ENCODE measurements at places on chromosomes 12 and 14. TPM values are rescaled to one million over a fixed set of nuclear protein-coding genes. Genes with fewer than 3 reads are reported as not detected.

GRCh38 chr12:26327975-26328644 lies 132.7 kb downstream of the SSPN start:
- H3K27me3 ChIP-seq = no peaks in the 10 kb centered on the region
- no peaks in the 10 kb centered on the region for H3K4me1 ChIP-seq
- no peak overlapping the region for H3K27ac ChIP-seq
- H3K36me3 ChIP-seq = no peaks in the 10 kb centered on the region
- DNase-seq = no peak
- H3K4me3 ChIP-seq = no peak overlapping the region

DNA sequence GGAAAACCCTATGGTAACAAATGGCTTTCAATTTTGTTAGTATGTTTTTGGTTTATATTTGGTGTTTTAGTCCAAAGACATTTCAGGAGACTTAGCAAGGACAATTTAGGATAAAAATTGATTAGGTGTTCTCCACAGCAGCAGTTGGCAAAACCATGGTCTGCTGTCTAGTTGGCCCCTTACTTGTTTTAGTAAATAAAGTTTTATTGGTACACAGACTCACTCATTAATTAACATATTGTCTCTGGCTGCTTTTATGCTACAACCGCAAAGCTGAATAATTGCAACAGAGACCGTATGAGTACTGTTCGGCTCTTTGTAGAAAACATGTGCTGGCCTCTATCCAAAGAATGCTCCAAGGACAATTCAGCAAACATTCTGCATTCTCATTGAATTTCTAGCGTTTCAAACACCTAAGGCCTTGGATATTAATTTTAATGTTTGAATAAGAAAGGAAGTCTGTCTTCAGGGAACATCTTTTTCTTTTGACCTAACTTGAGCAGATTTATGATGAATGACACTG lies 77.7 kb downstream of the CCDC92 start:
- no peaks in the 10 kb centered on the region for H3K4me1 ChIP-seq
- H3K27me3 ChIP-seq = no peaks in the 10 kb centered on the region
- H3K27ac ChIP-seq = no peak overlapping the region
- H3K4me3 ChIP-seq = no peak overlapping the region
- no peak for DNase-seq

Gene HSP90B1
- total RNA-seq = 806 TPM

DNA sequence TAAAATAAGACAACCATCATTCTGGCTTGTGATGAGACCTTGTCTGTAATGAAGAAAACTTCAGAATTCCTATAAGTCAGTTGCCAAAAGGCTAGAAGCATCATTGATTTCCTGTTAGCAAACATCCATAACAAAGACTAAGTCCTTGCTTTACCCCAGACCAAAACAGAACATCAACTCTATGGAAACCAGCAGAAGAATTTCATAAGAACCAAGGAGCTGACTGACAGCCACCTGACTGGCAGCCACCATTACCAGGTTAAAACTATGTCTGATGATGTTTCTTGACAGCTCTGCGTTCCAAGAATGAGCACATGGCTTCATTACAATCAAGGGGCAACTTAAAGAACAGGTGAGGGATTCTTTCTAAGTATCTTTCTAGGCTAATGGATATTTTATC lies 29.3 kb downstream of the HECTD4 start:
- H3K4me3 ChIP-seq = no peak overlapping the region
- no peaks in the 10 kb centered on the region for H3K36me3 ChIP-seq
- no peak for DNase-seq
- no peaks in the 10 kb centered on the region for H3K27me3 ChIP-seq
- H3K4me1 ChIP-seq = no peaks in the 10 kb centered on the region

Gene HOXC5
- total RNA-seq = 4.8 TPM

DNA sequence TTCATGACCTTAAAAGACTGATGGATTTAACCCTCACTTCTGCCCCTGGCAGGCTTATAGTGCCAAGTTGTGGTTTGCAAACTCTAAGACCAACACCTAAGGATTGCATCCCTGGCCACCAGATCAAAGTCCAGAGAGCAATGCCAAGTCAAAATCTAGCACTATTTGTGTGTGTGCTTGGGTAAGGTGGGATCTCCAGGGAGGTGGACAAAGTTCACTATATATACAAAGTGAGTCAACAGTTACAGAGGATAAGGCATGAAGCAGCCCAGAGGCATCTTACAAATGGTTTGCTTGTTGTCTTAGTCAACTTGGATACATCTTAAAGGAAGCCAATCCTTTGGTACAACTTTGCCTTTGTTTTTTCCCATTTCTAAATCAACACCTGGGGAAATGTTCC lies 137.3 kb downstream of the MSRB3 start:
- H3K36me3 ChIP-seq = no peaks in the 10 kb centered on the region
- no peak overlapping the region for H3K27ac ChIP-seq
- no peaks in the 10 kb centered on the region for H3K27me3 ChIP-seq

Gene AQP6
- 12.0 TPM for total RNA-seq

Gene B3GNT4
- 0.35 TPM for total RNA-seq

Gene TOMM20L
- total RNA-seq = not detected

- H3K4me1 ChIP-seq = peaks cover 6% of the 10 kb centered on the region
- no peaks in the 10 kb centered on the region for H3K36me3 ChIP-seq
- no peaks in the 10 kb centered on the region for H3K27me3 ChIP-seq
- DNase-seq = no peak
- no peak overlapping the region for H3K27ac ChIP-seq
These were observed 4.6 kb downstream of the KRT80 start for GRCh38 chr12:52187206-52187605.

Gene MMP14
- total RNA-seq = 108 TPM

Gene VSIG10
- total RNA-seq = 26.1 TPM

Gene CCDC60
- total RNA-seq = not detected

GRCh38 chr14:94021001-94021400 lies 5.1 kb upstream of the OTUB2 start:
- H3K36me3 ChIP-seq = no peaks in the 10 kb centered on the region
- no peak overlapping the region for H3K4me3 ChIP-seq
- no peaks in the 10 kb centered on the region for H3K27me3 ChIP-seq
- H3K4me1 ChIP-seq = no peaks in the 10 kb centered on the region

Gene RNF212B
- total RNA-seq = not detected

DNA sequence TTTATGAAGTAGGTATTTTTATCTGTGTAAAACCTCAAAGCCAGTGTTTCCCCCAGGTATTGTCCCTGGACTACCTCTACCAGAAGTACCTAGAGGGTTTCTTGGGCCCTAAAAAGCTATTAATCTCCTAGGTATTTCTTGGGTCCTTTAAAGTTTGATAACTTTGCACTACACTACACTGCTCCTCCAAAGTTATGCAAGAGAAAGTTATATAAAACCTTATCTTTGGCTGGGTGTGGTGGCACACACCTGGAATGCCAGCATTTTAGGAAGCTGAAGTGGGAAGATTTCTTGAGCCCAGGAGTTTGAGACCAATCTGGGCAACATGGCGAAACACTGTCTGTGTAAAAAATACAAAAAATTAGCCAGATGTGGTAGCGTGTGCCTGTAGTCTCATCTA lies 34.9 kb downstream of the PTPN21 start:
- H3K27ac ChIP-seq = no peak overlapping the region
- no peak for DNase-seq
- no peaks in the 10 kb centered on the region for H3K36me3 ChIP-seq
- H3K4me3 ChIP-seq = no peak overlapping the region
- peaks cover 14% of the 10 kb centered on the region for H3K4me1 ChIP-seq

GRCh38 chr12:113852695-113853490 lies 113.2 kb downstream of the RBM19 start:
- no peak for DNase-seq
- no peaks in the 10 kb centered on the region for H3K36me3 ChIP-seq
- H3K4me1 ChIP-seq = no peaks in the 10 kb centered on the region
- H3K27me3 ChIP-seq = no peaks in the 10 kb centered on the region
- no peak overlapping the region for H3K4me3 ChIP-seq

Gene TSPAN8
- 77.3 TPM for total RNA-seq

DNA sequence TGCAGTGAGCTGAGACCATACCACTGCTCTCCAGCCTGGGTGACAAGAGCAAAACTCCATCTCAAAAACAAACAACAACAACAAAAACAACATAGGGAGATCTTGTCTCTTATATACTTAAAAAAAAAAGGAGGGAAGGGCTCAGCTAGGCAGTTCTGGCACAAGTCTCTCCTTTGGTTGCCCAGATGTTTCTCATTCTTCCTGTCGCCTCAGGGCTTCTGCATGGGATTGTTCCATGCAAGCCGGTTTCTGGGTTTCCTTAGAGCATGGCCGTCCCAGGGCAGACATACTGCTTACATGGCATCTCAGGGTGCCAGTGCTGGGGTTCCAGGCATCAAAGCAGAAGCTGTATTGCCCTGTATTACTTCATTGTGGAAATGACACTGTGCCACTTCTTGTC lies 5.2 kb upstream of the SLC8B1 start:
- H3K27me3 ChIP-seq = no peaks in the 10 kb centered on the region
- no peak for DNase-seq
- H3K4me1 ChIP-seq = no peaks in the 10 kb centered on the region
- H3K27ac ChIP-seq = no peak overlapping the region

Gene TCL1B
- not detected for total RNA-seq

DNA sequence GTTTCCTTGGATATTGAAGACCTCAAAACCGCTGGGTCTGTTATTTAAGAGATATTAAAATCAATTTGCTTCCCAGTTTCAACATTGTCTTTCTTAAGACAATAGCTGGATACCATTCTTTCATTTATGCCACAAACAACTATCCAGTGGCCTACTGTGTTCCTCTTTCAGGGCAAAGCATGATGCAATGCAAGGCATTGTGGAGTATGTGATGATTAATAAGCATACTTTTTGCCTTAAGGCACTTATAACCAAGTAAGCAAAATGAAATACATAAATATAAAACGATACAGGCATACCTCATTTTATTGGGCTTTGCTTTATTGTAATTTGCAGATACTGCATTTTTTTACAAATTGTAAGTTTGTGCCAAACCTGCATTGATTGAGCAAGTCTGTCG lies 45.5 kb downstream of the SCN8A start:
- no peaks in the 10 kb centered on the region for H3K36me3 ChIP-seq
- no peak overlapping the region for H3K27ac ChIP-seq
- H3K4me3 ChIP-seq = no peak overlapping the region
- H3K27me3 ChIP-seq = no peaks in the 10 kb centered on the region

Data from kidney (tissue), 22 donors.